ENCODE measurements at places on chromosomes 3 and 15. TPM values are rescaled to one million over a fixed set of nuclear protein-coding genes. Genes with fewer than 3 reads are reported as not detected.

DNA sequence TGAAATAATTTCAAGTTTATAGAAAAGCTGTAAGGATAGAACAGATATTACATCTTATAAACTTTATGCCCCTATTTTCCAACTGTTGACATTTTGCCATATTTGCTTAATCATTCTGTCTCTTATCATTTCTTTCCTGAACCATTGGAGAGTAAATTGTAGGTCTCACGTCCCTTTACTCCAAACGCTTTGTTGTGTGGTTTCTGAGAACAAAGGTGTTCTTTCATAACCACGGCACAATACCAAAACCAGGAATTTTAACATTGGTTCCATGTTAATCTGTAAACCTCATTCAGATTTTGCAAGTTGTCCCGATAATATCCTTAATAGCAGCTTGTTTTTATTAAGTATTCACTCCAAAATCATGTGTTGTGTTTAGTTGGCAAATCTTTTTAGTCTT lies 134.8 kb downstream of the AKAP13 start:
- DNase-seq, result no peak

GSK3B gene
- total RNA-seq, result 81.5 TPM

MYO1E gene
- 34.5 TPM for total RNA-seq

CPN2 gene
- not detected for total RNA-seq

- DNase-seq, result no peak
These were observed 179.1 kb downstream of the NSUN3 start for GRCh38 chr3:94241986-94242385.

TM4SF1 gene
- total RNA-seq, result not detected

GRCh38 chr3:2567451-2567850 lies 468.8 kb downstream of the CNTN4 start:
- no peak for DNase-seq

DNA sequence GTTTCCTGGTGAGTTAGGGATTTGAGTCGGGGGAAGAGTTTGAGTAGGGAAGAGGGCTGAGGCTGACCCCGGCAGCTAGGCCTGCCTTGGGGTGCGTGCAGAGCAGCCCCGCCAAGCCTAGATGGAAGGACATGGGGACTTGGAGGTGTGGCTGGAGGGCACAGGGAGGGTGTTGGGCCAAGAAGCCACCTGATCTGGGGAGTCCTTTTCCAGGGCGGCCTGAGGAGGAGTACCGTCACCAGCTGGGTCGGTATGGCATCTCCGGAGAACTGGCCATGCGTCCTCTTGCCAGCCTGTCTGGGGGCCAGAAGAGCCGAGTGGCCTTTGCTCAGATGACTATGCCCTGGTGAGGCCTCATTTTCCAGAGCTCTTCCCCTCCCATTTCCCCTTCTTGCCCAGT lies 6.9 kb downstream of the ABCF3 start:
- no peak for DNase-seq

GRCh38 chr3:61637088-61638051 lies 76.0 kb downstream of the PTPRG start:
- no peak for DNase-seq

GRCh38 chr15:78322724-78323521 lies 17.2 kb upstream of the CRABP1 start:
- DNase-seq, result peak; percentile 55

- peak; percentile 32 for DNase-seq
These were observed 84.9 kb upstream of the ETV5 start for GRCh38 chr3:186193534-186194450.

DNA sequence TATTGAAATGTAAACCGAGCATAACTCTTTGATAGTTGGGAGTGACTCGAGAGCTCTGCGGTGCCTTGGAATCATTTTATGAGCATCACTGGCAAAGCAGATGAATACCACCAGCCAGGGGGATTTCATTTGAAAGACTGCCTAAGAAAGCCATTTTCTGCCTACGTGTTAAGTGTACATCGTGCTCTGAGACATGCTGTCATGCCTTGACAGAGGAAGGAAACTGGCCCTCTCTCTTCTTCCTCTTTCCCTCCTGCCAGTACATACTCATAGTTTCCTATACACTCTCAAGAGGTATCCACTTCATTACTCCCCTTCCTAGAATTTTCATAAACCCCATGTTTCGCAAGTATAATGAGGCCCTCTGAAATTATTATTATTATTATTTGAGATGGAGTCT lies 8.8 kb downstream of the BCL2A1 start:
- no peak for DNase-seq

MOBP gene
- not detected for total RNA-seq

GOLGA8K gene
- 1.8 TPM for total RNA-seq

DNA sequence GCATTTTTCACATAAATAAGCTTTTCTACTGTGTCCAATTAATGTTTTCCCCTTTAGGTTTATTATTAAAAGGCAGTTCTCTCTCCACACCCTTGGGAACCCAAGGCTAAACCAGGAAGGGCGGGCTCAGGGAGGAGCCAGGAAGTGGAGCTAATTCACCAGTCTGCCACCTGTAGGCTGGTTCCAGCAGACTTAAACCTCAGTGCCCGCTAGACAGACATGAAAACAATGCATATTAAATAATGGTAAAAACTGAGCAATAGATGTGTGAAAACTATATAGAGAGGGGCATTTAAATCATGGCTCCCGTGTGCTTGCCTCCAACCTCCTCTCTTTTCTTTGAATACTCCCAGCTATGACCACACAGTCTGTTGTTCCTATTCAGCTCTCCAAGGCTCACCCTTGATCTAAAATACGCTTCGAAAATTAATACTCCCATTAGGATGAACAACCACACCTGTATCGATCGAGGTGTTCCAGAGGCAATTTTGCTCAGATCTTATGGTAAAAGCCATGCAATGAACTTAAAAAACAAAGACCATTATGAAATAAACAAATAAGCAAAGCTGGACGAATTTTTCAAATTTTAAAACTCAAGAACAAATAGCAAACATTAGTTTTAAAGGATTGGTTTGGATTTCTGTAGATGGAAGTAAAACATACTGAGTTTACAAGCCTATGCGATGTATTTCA lies 253.3 kb downstream of the TJP1 start:
- DNase-seq, result no peak

DNA sequence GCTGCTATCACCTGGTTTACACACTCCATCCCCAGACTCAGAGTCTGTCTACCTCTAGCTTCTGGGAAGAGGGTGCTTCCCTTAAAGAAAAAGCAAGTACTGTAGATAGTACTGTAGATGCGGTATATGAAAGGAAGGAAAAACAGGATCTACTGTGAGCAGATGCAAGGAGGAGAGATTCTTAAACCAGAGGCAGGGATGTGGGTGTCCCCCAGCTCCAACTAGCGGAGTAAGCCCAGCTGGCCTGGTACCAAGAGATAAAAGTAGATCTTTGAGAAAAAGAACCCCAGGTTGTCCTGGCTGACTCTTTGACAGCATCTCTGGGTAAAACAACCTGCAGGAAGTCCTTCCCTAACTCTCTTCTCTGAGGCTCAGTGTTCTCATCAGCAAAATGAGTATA lies 523.7 kb upstream of the PROK2 start:
- DNase-seq, result no peak

DNA sequence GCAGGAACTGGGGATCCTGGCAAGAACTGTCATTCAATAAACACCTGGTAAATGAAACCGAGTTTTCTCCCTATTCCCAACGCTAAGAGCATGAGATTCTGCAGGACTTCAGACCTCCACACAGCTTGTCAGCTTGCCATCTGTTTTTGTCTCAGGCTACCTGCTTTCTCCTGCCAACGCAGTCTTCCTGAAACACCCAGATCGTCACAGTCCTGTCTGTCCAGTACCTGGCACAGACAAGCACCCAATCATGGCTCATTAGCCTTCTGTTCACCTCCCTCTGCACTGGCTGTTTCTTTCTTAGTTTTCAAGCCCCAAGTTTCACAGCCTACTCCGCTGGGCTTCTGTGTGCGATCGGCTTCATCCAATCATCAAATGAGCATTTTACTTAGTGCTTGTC lies 5.0 kb downstream of the SLC12A8 start:
- no peak for DNase-seq

CFAP20DC gene
- total RNA-seq, result 12.8 TPM

ATP11B gene
- total RNA-seq, result 51.7 TPM

PAQR9 gene
- 1.9 TPM for total RNA-seq

FAM227B gene
- total RNA-seq, result 7.1 TPM

KLHL40 gene
- total RNA-seq, result not detected

GRCh38 chr3:95289295-95289694 lies 1226.4 kb downstream of the NSUN3 start:
- no peak for DNase-seq

- DNase-seq, result no peak
These were observed 278.0 kb upstream of the TRIM42 start for GRCh38 chr3:140399871-140400270.

GRCh38 chr15:87947560-87947959 lies 309.0 kb downstream of the NTRK3 start:
- no peak for DNase-seq

GOLGA8T gene
- total RNA-seq, result 0.47 TPM

AMT gene
- total RNA-seq, result 14.0 TPM

ITIH4 gene
- total RNA-seq, result 6.3 TPM

- DNase-seq, result peak; percentile 64
These were observed 54.5 kb upstream of the GOLGA6B start for GRCh38 chr15:72599855-72600464.

TGM4 gene
- total RNA-seq, result not detected

GRCh38 chr3:192929755-192930547 lies 12.3 kb upstream of the MB21D2 start:
- no peak for DNase-seq

DNA sequence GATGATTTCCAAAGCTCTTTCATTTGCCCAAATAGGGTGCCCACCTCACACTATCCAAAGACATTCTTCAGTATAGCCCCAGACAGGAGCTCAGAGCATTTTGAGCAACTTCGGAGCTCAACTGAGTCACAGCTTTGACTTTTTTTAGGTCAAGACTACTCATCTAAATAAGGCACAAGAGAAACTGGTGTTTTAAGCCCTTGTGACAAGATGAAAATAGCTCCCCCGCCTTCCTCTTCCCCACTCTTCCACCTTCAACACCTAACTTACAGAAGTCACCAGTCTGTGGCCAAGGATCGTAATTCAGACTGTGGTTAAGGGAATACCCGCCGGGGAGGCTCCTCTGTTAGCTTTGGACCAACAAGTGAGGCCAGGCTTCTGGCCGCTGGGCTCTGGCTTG lies 60.4 kb upstream of the CA12 start:
- no peak for DNase-seq

- DNase-seq, result no peak
These were observed 63.7 kb upstream of the DAZL start for GRCh38 chr3:16668776-16669545.

GRCh38 chr3:127444761-127445160 lies 145.8 kb downstream of the TPRA1 start:
- no peak for DNase-seq

DNA sequence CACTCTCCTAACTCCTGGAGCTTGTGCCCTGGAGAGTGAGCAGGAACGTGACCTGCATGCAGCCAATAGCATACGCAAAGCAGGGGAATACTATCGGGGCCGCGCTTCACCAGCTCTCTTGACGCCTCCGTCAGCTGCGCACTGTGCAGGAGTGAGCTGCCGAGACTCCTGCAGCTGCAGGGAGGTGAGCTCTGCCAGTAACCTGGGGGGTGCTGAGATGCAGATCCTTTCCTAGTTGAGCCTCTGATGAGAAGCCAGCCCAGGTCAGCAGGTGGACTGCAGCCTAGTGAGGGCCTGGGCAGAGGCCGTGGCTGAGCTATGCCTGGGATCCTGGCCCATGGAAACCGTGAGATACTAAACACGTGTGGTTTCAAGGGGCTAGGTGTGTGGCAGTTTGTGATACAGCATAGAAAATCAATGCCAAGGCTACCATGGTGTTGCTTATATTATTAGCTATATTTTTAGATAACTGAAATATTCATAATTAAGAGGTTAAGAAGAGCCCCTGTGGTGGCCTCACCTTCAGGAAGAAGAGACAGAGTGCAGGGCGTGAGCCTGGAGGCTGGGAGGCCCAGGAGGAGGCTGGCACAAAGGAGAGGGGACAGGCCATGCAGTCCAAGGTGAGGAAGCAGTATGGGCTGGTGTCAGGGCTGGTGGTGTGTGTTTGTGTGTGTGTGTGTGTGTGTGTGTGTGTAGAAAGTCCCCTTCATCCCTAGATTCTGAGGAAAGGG lies 5.9 kb upstream of the DNAJB8 start:
- no peak for DNase-seq

GPR15 gene
- not detected for total RNA-seq

GRCh38 chr3:13671482-13672233 lies 122.7 kb downstream of the FBLN2 start:
- DNase-seq, result no peak

DNA sequence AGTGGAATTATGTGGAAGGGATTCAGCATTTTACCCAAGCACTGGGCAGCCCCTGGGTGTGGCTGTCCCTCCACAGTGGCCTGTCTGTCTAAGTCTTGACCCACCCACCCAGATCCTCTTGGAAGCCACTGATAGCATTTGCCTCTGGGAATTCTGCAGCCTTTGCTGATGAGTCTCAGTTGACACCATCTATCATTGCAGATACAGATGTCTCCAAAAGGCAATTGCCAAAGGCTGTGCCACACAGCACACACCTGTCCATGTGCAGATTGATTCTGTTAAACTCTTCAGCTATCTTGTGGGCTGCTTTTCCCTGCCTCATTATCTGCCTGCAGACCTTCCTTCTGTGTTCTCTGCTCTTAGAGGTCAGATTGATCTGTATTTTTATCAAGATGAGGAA lies 18.1 kb downstream of the CX3CR1 start:
- no peak for DNase-seq

- DNase-seq, result no peak
These were observed 171.5 kb downstream of the ZMAT3 start for GRCh38 chr3:178900029-178900646.

CDC25A gene
- 63.0 TPM for total RNA-seq

GRCh38 chr3:80192936-80193335 lies 425.1 kb upstream of the ROBO1 start:
- DNase-seq, result no peak

DNA sequence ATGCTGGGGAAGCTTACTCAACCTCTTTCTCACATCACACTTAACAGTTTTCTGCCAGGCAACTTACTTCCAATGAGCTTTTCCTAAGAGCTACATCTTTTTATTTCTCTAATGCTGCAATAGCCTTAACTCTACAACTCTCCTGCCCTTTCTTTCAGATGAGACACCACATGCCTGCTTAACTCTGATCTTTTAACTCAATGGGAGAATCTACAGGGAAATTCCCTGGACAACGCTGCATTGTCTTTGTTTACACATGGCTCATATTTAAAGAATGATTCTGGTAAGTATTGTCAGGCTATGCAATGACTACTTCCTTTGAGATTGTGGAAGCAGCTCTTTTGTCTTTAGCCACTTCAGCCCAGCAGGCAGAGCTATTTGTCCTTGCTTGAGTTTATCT lies 353.1 kb upstream of the BCHE start:
- no peak for DNase-seq

TNNC1 gene
- total RNA-seq, result 0.45 TPM

- DNase-seq, result no peak
These were observed 277.3 kb downstream of the GABRG3 start for GRCh38 chr15:27248251-27248650.

- DNase-seq, result no peak
These were observed 12.6 kb upstream of the SPPL2A start for GRCh38 chr15:50778086-50778485.

- no peak for DNase-seq
These were observed 174.9 kb downstream of the CADPS start for GRCh38 chr3:62700357-62700756.

- no peak for DNase-seq
These were observed 671.2 kb downstream of the SI start for GRCh38 chr3:164407111-164407510.

- no peak for DNase-seq
These were observed 24.0 kb upstream of the MUC20 start for GRCh38 chr3:195696632-195697278.
